ENCODE measurements at places on chromosomes 13 and 19.
A peak's percentile ranks its signal among the peaks of the same experiment; 100 is the strongest.

GRCh38 chr19:40800339-40800996 lies 1.5 kb downstream of the EGLN2 start:
- no peak for DNase-seq

DNA sequence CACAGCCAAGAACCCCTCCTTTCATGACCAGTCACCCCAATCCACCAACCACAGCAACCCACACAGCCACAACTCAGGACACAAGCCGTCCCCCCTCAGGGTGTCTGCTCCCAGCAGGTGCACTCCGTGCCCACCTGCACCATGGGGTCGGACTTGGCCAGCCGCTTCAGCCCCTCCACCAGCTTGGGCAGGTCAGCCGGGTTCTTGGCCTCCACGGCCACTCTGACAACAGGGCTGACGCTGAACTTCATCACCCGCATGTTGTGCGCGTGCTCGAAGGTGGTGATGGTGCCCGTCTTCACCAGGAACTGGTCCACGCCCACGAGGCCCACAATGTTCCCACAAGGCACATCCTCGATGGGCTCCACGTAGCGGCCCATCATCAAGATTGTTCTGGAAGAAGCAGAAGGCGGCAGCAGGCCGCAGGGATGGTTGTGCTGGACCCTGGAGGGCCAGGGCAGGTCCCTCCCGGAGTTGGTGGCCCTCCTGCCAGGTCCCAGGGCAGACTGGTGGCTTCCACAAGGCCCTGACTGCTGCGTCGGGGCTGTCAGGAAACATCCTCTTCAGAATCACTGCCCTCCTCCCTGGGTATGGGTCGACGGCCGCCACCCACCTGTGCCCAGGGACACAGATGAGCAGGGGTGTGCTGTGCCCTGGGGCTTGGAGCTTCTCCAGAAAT lies 5.5 kb downstream of the EEF2 start:
- DNase-seq, result no peak

- no peak for DNase-seq
These were observed 10.7 kb downstream of the HOOK2 start for GRCh38 chr19:12764698-12765097.

DNA sequence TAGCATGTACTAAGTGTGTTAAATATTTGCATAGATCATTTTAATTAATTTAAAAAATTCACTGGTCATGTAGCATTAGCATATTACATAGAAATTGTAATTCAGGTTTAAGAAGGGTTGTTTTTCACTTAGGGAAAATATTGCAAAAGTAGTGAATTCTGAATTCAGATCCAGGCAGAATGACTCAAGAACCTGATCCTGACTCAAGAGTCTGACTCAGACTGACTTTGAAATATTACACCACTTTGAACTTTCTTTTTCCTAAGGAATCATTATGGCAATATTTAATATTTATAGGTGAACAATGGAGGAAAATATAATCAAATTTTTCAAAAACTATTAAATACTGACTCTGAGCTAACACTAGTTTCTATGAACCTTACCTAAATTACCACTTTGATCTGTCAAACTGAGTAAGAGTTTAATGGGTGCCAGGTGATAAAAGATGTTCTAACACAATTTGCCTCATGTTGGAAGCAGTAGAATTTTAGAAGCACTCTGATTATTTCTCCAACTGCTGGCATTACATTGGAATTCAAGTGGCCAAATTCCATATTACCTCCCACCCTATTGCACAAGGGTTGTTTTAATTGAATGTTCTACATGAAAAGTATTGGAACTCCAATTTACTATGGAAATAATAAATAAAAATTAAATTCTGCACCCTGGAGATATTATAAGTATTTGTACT lies 261.6 kb downstream of the SLITRK1 start:
- no peak for DNase-seq

GRCh38 chr19:1213391-1214286 lies 8.1 kb downstream of the STK11 start:
- DNase-seq, result no peak

GRCh38 chr13:46008631-46009030 lies 43.9 kb downstream of the ZC3H13 start:
- no peak for DNase-seq

GRCh38 chr19:47094557-47095475 lies 18.8 kb downstream of the ZC3H4 start:
- DNase-seq, result no peak

DNA sequence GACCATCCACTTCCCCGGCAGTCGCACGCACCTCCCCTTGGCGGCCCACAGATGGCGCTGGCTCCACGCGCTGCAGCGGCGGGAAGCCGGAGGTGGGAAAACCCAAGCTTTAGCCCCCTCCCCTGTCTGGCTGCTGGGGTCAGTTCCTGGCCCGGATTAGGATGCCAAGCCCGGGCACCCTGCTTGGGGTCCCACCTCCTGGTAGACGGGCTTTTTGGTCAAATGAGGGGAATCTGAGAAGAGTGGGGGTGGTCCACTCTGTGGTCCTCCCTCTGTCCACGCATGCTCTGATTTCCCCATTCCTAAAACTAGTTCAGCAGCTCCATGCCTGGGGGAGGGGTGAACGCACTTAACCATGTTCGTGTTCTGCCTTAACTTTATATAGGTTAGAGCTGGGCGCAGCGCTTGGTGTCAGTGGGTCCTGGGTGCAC lies 8.1 kb upstream of the ADGRE2 start:
- DNase-seq, result no peak

GRCh38 chr13:19157461-19157860 lies 24.2 kb downstream of the TUBA3C start:
- no peak for DNase-seq

GRCh38 chr19:41310033-41310831 lies at the start of gene CCDC97:
Gene CCDC97, plus strand, starts transcription at chr19:41310172. Its CDS starts 139 bp downstream, at chr19:41310311.
- DNase-seq, result peak; percentile 96

- DNase-seq, result no peak
These were observed 3.4 kb downstream of the MBNL2 start for GRCh38 chr13:97225533-97225932.

GRCh38 chr19:39410831-39411080 lies 1.7 kb upstream of the PLEKHG2 start:
- no peak for DNase-seq

GRCh38 chr19:33186431-33187182 lies 7.5 kb upstream of the LRP3 start:
- DNase-seq, result no peak

- no peak for DNase-seq
These were observed 210.9 kb downstream of the NDFIP2 start for GRCh38 chr13:79691826-79692225.

GRCh38 chr13:43579321-43579720 lies 207.5 kb downstream of the ENOX1 start:
- DNase-seq, result no peak

GRCh38 chr19:51207747-51208146 lies 17.1 kb upstream of the CD33 start:
- no peak for DNase-seq

DNA sequence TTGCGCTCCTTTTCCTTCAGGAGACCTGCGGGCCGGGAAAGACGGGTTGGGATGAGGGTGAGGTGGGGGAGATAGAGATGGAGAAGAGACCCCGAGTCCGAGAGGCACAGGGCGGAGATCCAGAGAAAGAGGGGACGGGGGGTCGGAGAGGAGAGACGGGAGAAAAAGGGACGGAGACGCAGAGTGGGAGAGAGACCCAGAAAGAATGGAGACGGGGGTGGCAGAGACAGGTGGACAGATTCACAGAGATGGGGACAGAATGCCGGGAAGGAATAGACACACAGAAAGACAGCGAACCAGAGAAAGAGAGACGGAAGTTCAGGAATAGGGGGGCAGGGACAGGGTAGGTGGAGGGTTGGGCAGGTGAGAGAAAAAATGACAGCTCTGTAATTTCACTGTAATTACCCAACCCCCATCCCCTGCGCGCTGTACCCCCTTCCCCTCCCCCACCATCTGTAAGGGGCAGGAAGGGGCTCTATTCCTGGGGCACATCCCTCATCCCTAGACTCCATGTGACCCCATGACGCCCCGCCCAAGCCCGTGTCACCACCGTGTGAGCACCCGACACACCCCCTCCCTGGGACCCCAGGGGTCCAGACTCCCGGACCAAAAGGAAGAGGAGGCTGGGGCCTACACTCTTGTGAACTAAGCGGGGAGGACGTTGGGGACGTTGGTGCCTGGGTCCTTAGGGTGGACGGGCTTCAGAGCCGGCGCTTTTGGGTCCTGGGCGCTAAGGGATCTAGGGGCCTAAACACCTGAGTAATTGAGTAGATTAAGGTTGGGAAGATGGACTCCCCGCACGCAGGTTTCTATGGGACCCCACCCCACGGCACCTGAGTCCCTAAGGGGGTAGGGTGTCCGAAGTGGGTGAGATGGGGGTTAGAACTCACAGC lies 967 bp downstream of the DBP start:
- DNase-seq, result no peak

DNA sequence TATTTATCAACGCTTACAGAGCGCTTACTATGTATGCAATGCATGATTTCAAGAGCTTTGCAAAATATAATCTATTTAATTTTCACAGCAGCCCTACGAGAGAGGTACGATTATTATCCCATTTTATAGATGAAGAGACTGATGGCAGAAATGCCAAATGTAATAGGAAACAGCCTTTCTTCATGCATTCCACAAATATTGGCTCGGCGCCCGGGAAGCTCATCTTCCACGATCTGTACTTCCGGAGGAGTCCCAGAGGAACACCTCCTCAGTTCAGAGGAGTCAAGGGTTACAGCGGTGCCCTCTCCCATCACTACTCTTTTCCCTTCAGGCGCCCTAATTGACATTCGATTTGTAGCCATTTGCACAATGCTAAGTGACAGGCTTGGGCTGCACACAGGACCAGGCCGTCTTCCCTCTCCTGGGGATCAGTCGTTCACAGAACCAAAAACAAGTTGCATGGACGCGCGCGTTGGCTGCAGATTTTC lies 1.1 kb upstream of the ARHGAP35 start:
- DNase-seq, result no peak

DNA sequence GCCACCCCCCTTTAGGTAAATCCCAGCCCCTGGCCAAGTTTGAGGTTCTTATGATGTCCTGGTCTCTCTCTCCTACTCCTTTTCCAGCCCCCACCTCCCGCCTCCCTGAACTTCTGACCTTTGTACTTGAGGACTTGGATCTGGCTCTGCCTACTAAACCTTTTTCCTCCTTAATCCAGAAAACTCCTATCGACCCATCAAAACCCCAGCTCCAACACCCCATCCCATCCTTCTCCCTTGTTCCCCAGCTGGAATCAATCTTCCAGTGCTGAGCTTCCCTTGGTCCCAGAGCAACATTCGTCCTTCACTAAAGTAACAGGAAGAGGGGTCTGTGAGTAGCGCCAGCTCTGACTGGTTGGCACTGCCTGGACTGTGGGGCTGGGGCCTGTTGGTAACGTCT lies 17.3 kb upstream of the UQCR11 start:
- no peak for DNase-seq

DNA sequence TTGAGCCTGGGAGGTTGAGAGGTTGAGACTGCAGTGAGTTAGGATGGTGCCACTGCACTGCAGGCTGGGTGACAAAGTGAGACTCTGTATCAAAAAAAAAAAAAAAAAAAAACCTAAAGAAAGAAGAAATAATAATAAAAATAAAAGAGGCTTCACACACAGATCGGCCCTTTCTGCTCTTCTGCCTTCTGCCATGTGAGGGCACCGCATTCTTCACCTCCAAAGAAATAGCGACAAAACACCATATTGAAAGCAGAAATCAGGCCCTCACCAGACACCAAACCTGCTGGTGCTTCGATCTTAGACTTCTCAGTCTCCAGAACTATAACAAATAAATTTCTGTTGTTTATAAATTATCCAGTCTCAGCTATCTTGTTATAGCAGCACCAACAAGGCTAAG lies 3.0 kb downstream of the ZNF649 start:
- DNase-seq, result no peak
